ENCODE measurements at places on chromosomes 5 and 9. TPM values are rescaled to one million over a fixed set of nuclear protein-coding genes. Genes with fewer than 3 reads are reported as not detected.

The GRIN1 gene
- total RNA-seq = 0.26 TPM

The HTR4 gene
- not detected for total RNA-seq

The GFI1B gene
- 0.56 TPM for total RNA-seq

The GARIN3 gene
- total RNA-seq = 0.22 TPM

The RGS7BP gene
- not detected for total RNA-seq

The TMEM215 gene
- total RNA-seq = not detected

The SLC4A9 gene
- total RNA-seq = not detected

The SPATA31C1 gene
- not detected for total RNA-seq

The GADD45G gene
- total RNA-seq = 16.7 TPM

The MARCHF3 gene
- 4.2 TPM for total RNA-seq

The MYMK gene
- not detected for total RNA-seq

The ZBED3 gene
- 1.7 TPM for total RNA-seq

The ISOC1 gene
- total RNA-seq = 31.2 TPM
